ENCODE measurements at places on chromosomes 11 and 22.

DNA sequence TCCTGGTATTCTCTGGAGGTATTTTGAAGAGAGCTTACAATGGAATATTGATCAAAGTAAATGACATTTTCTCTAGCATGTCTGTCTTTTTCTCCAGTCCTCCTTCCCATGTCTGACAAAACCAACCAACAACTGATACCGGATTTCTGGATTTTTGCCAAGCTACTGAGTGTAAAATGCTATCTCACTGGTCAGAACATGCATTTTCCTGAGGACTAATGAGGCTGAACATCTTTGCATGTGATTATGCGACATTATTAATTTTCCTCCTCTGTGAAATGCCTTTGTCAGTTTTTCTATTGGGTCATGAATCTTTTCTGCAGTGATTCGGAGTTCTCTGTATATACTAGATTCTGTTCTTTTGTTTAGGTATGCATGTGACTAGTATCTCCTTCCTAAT lies 51.4 kb downstream of the CDON start:
- DNase-seq: no peak

GRCh38 chr11:8967184-8967583 lies 2.9 kb upstream of the TMEM9B start:
- no peak for DNase-seq

DNA sequence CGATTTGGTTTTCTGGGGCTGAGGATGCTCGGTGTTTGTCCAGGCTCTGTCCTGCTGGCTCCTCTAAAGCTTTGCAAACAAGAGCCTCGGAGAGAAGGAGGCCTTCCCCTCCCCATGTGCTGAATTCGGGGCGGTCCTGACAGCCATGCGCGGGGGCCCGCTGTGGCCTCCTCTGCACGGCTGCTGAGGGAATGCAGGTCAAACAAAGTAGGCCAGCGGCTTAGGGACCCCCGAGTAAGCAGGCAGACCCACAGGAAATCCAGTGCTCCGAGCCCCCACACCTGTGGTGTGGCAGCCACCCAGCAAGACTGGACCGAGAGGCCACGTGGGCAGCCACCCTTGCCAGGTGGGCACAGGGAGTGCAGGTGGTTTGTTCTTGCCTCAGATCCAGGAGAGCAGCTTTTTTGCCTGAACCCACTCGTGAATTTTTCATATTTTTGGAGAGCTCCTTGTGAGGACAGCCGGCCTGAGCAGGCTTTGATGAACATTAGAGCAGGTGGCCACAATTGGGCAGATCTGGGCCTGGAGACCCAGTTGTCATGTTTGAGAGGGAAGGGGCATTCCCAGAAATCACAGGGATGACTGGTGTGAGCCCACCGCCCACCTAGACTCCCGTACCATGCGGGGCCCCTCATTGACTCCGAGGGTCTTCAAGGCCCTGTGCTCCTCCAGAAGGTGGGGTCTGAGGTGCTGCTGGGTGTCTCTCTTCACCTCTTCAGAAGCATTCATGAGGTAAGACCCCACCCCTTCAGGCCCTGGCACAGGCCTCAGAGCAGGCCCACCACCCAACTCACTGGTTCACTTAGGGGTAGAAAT lies 43.0 kb upstream of the KCNQ1OT1 start:
- DNase-seq: no peak

- no peak for DNase-seq
Observed at GRCh38 chr11:78797559-78797958, 222.9 kb upstream of the NARS2 start.

DNA sequence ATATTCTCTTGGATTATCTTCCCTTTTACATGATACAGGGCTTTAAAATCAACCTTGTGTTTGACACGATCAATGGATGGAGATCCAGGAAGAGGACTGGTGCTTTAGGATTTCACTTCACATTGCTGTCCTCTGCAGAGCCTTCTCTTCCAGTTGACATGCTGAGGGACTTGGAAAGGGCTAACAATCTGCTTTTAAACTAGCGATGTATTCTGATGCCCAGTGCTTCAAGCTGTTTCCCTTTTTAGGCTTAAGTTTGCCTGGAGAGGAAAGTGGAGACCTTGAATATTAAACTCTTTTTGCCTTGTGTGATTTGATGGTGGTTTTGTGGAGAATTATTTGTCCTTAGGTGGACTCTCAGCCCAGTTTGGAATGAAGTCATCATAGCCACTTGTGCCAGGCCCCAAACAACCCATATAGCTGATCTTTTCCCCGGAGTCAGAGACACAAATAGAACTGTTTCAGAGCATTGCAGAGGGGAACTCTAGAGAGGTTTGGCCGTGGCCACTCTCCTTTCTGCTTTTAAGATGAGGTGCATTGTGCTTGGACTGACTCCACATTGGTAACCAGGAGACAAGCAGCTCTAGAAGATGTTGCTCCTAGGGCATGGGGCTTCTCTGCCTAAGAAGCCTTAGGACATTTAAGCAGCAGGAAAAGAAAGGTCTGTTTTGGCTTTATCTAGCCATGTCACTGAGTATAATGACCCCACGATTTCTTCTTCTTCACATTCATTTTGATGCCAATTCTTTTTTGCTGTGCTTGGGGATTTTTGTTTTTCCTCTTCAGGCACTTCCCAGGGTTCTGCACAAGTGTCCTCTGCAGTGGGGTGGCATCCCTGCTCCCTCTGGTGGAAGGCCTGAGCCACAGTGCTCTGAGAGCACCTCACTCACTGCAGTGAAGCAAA lies 152.8 kb downstream of the NCAM1 start:
- DNase-seq: no peak

- DNase-seq: no peak
Observed at GRCh38 chr11:57728829-57729228, 12.5 kb upstream of the SELENOH start.

All from stimulated activated naive CD4-positive, alpha-beta T cell treated with Interleukin-2 at 50 U/mL for 16 hours (primary cell).